Eye (tissue), 1 donor: ENCODE measurements at places on chromosomes 4 and X.

DNA sequence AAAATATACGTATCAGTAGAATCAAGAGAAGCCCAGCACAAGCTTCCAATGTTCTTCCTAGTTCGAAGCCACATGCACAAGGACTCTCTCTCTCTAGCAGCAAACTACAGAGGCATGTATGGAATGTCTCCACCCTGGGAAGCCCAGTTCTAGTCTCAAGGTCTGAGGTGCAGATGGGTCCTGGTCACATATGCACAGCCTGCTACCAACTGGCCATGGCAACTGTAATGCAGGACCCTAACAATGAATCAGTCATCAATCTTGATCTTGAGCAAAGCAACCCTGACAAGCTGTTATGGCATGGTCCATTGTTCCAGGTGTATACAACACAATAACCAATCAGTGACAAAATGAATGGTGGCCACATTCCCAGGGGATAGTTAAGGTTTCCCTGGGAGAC is 55.8 kb downstream of the MBNL3 start:
- DNase-seq, result no peak

DNA sequence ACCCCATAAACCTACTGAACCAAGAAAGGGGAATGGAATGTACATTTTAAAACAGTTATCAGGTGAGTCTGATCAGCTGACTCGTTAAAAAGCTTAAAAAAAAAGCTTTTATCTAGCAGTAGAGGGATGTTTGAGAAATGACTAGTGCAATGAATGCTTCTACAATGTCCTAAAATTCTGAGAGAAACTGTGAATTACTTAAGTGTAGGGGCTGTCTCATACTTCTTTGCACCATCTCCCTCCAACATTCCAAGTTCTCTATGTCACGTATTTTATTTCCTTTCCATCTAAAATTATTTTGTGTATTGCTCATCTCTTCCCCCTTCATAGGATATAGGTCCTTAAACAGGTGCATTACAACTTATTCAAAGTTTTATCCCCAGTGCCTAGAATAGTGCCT is 11.9 kb upstream of the AREG start:
- no peak for DNase-seq

GRCh38 chrX:136725441-136726104 is 55.2 kb downstream of the ARHGEF6 start:
- DNase-seq, result no peak

DNA sequence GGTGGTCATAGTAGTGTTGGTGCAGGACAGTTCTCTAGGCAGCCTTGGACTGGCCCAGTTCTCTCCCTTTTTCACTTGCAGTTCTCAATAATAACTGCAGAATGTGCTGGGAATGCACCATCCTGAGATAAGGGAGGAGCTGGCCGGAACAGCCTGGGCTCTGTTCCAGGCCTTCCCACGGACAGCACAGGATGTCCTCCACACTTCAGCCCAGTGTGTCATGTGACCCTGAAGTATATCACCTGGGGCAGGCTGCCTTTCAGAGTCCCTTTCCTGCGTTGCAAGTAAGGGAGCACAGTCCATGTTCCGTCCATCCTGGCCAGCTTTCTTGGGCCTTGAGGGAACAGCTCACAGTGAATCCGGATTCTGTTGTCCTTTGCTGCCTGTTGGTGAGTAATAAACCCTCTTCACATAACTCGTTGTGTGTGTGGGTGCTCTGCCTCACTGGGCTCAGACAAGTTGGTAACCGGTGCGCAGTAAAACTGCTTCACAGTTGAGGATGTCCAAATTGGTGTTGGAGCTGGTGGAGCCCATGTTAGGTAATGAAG is 32.3 kb upstream of the BBS12 start:
- no peak for DNase-seq
